ENCODE measurements at places on chromosomes 12 and 14. TPM values are rescaled to one million over a fixed set of nuclear protein-coding genes. Genes with fewer than 3 reads are reported as not detected.
A peak's percentile ranks its signal among the peaks of the same experiment; 100 is the strongest.

ADAM21 gene
- not detected for total RNA-seq

P2RX2 gene
- 0.96 TPM for total RNA-seq

POU6F1 gene
- total RNA-seq = 6.2 TPM

STAB2 gene
- 0.48 TPM for total RNA-seq

FGF6 gene
- not detected for total RNA-seq

DIO3 gene
- 2.9 TPM for total RNA-seq

VASH1 gene
- 3.3 TPM for total RNA-seq

OLR1 gene
- 0.96 TPM for total RNA-seq

SELPLG gene
- 1.6 TPM for total RNA-seq

SOAT2 gene
- total RNA-seq = not detected

MMP14 gene
- 59.5 TPM for total RNA-seq

KRT6C gene
- total RNA-seq = 23.9 TPM

TCTN2 gene
- 6.3 TPM for total RNA-seq

AICDA gene
- total RNA-seq = not detected

MORN3 gene
- not detected for total RNA-seq

VIPAS39 gene
- total RNA-seq = 21.1 TPM

ING4 gene
- total RNA-seq = 165 TPM

BCL2L14 gene
- total RNA-seq = 27.5 TPM

LUM gene
- total RNA-seq = 43.3 TPM

C12orf54 gene
- total RNA-seq = not detected

BDKRB2 gene
- 18.1 TPM for total RNA-seq

DNA sequence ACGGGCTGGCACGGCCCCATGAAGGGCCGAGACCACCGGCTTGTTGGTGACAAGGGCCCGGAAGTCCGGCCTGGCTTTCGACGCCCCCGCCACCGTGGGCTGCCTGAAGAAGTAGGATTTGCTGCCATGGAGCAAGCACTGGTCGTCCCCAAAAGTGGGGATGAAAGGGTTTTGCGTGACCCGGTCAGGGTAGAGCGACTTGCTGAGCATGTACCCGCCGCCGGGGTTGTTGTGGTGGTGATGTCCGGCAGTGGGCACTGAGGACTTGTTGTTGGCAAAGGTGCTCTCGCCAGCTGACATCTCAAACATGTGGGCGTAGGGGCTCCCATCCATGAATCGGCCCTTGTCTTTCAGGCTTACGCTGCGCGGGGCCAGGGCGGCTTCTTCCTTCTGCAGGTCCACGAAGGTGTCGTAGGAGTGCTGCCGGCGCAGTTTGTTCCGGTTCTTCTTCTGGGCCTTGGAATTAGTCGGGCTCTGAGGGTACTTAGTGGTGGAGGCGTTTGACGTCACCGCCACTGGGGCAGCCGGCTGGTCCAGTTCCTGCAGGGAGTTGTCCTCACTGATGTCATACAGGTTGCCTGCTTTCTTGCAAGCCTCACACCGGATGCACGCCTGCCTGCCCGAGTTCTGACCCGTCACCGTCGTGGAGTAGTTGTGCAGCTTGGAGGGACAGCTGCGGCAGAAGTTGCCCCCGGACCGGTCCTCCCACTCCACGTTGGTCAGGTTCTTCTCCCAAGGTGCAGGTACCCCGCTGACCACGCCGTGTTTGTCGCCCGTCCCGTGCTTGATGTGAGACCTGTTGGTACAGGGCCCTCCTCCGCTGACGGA is 366.6 kb downstream of the EMP1 start:
- no peak for DNase-seq

GRCh38 chr12:26623136-26623535 is 209.9 kb downstream of the ITPR2 start:
- DNase-seq = no peak

DNA sequence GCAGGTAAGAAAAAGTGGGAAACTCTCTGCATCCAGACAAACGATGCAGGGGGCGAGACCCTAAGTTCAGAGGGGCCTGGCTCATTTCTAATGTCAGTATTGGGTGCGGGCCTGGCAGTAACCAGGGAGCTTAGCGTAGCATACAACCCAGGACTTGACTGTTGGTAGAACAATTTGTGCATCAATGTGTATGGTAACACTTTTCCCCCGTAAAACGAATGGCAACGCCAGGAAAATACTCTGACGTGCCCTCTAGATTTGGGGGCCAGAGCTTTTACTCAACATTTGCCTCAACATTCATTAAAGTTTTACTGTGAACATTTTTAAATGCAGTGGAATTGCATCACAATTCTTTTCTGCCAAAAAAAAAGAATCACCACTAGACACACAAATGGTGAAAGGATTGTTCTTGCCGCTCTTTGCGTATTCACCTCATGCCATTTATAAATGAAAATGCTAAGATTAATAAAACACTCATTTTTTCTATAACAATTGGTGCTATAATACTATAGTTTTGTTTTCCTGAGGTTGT is 867 bp downstream of the RHOJ start:
- no peak for DNase-seq

GRCh38 chr12:97745406-97746101 is 282.9 kb downstream of the RMST start:
- DNase-seq = no peak

DNA sequence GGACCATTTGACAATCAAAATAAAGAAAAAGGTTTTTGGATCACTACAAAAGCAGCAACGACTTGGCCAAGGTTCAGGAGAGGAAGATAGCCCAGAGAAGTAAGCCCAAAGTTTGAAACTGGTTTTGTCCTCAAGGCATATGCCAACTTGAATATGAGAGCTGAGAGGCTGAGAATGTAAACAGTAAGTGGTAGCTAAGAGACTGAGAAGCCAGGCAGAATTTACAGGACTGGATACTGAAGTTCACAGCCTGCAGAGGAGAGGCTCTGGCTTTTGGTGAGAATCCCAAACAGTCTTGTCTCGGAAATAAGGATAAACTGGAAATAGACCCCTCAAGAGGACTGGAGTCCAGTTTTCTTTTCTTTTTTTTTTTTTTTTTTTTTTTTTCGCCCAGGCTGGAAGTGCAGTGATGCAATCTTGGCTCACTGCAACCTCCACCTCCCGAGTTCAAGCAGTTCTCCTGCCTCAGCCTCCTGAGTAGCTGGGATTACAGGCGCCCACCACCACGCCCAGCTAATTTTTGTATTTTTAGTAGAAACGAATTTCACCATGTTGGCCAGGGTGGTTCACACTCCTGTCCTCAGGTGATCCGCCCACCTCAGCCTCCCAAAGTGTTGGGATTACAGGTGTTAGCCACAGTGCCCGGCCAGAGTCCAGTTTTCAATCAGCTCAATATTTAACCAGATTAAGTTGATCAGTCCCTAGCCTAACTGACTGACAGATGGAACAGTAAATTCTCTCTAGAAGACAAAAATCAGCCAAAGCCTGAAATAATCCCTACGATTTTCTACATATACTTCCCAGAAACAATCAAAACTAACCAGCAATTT is 82.6 kb upstream of the COCH start:
- no peak for DNase-seq

- no peak for DNase-seq
Observed at GRCh38 chr12:3995306-3995705, 122.1 kb upstream of the PARP11 start.

DNA sequence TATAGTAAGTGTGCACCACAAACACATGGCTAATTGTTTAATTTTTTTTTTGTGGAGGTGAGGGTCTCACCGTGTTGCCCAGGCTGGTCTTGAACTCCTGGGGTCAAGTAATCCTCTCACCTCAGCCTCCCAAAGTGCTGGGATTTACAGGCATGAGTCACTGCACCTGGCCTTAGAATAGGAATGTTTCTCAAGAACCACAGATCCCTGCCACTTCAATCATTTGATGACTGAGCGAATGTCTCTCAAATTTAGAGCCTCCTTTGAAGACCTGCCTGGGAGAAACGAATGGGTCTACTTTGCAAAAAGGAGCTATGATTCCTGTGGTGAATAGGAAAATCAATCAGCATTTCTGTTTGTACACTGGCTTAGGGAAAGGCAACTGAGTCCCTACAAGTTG is 33.5 kb upstream of the CHST11 start:
- DNase-seq = no peak

DNA sequence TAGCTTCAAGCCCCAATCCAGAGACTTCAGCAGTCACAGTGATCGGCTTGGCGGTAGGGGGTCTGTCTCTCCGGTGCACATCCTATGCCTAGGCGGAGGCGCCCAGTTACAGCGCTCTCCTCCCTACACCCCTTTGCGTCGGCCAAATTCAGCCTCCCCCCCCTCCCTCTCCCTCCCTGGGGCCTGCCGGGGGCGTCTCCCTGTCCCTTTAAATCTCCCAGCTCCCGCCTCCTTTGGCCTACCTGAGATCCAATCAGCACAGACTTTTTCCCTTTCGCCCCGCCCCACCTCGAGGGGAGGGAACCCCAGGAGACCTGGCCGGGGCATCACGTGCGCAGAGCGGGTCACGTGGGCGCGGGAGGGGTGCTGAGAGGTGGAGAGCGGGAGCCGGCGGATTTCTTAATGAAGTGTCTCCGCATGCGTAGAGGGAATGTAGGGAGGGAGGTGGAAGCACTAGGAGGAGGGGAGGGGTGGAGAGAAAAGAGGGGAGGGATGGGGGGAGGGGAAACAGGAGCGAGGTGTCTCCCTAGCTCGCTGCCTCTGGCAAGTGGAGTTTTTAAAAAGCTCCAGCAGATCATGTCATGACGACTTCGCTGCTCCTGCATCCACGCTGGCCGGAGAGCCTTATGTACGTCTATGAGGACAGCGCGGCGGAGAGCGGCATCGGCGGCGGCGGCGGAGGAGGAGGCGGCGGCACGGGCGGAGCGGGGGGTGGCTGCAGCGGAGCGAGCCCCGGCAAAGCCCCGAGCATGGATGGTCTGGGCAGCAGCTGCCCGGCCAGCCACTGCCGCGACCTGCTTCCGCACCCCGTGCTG is at the start of gene HOXC13:
Gene HOXC13 (plus strand): TSS at position 506 of the 815 bp plus-strand sequence. CDS start 76 bp downstream, at position 582.
- DNase-seq = no peak

- no peak for DNase-seq
Observed at GRCh38 chr12:132858718-132859266, 28.6 kb downstream of the CHFR start.

DNA sequence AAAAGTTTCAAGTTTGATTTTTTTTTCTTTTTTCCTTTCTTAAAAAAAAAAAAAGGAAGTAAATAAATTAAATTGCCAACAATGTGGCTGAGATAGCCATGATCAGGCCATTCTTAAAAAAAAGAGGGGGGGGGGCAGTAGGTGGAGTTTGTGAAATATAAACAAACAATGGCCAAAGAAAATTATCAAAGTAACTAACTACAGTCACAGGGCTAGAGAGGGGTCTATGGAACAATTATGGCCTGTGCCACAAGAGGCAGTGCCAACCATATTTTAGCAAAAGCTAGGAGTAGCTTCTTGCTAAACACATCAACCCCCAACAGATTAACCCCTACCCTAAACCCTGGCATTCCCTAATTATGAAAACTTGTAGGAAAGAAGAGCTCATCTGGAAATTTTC is 16.2 kb upstream of the SMARCC2 start:
- DNase-seq = no peak

DNA sequence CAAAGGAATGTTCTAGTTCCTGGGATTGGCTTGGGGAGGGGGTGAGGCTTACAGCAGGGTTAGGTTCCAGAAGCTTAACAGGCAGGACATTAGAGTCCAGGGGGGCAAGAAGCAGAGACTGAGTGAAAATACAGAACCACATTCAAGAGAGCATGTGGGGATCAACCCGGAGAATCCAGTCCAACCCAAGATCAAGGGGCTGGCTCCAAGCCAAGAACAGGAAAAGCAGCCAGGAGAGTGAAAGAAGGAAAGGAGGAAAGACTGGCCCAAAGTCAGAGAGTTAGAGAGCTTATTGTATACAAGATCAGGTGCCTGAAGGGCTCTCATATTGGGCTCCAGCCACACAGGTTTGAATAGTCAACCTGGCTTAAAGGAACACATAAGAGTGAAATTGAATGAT is 190.3 kb upstream of the CDKN3 start:
- DNase-seq = no peak

GRCh38 chr12:68798882-68799234 is 9.1 kb upstream of the MDM2 start:
- DNase-seq = no peak

GRCh38 chr12:4720637-4720995 is 416 bp downstream of the GALNT8 start:
- DNase-seq = peak; percentile 32

- DNase-seq = no peak
Observed at GRCh38 chr14:100282083-100282350, 24.2 kb downstream of the SLC25A29 start.

DNA sequence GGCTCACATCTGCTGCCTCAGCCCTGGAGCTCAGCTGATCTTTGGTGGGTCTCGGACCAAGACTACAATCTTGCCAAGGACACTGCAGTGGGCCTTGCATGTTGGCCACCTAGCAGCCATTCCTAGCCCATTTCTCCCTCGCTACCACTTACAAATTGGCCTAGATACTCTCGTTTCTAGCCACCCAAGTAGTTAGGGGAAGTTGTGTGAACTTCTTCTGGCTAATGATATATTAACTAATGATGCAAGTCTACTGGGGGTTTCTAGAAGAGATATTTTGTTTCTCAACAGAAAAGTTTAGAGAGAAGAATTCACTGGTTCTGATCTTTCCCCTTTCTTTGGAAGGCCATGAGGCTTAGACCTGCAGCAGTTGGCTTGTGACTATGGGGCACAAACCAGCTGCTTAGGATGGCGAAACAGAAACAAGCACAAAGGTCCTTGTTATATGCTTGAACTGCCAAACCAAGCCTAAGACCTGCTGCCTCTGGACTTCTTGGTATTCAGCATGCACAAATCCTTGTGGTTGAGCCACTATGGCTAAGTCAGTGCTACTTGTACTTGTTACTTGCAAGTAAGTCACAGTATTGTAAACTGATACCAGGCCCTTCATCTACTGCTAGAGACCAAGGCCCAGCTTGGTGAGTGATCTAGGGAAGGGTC is 30.5 kb upstream of the GPATCH2L start:
- DNase-seq = no peak

- no peak for DNase-seq
Observed at GRCh38 chr12:46380022-46380796, 7.6 kb upstream of the SLC38A2 start.

- no peak for DNase-seq
Observed at GRCh38 chr14:79475887-79476532, 735.3 kb downstream of the DIO2 start.

DNA sequence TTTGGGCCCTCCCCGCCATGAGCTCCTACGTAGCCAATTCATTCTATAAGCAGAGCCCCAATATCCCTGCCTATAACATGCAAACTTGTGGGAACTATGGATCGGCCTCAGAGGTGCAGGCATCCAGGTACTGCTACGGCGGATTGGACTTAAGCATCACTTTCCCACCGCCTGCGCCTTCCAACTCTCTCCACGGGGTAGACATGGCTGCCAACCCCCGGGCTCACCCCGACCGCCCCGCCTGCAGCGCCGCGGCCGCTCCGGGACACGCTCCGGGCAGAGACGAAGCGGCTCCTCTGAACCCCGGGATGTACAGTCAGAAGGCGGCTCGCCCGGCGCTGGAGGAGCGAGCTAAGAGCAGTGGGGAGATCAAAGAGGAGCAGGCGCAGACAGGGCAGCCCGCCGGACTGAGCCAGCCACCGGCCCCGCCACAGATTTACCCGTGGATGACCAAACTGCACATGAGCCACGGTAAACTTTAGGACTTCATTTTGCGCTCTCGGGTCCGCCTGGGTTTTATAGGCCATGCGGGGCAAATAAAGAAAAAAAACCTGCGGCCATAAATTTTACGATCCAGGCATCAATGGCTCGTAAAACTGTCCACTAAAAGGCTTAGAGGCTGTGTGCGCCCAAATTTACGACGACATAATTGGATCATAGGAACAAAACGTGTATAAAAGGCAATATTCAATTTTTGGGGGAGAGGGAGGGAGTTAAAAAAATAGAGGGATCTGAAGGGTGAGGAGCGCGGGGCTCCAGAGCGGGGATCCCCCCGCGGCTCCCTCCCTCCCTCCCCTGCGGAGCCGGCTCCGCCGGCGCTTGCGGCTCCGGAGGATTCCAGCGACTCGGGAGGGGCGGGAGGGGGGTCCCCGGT is 493 bp downstream of the HOXC5 start:
- no peak for DNase-seq

GRCh38 chr12:131738196-131738595 is 27.3 kb downstream of the SFSWAP start:
- DNase-seq = no peak
